ENCODE measurements at places on chromosomes 7 and 10.

GRCh38 chr10:122293961-122294380 lies 22.9 kb downstream of the BTBD16 start:
- no peak for DNase-seq

GRCh38 chr7:29189743-29190201 lies 4.8 kb upstream of the CHN2 start:
- peak; percentile 95 for DNase-seq

- DNase-seq: peak; percentile 53
These were observed 282.1 kb downstream of the KCND2 start for GRCh38 chr7:120554960-120555571.

DNA sequence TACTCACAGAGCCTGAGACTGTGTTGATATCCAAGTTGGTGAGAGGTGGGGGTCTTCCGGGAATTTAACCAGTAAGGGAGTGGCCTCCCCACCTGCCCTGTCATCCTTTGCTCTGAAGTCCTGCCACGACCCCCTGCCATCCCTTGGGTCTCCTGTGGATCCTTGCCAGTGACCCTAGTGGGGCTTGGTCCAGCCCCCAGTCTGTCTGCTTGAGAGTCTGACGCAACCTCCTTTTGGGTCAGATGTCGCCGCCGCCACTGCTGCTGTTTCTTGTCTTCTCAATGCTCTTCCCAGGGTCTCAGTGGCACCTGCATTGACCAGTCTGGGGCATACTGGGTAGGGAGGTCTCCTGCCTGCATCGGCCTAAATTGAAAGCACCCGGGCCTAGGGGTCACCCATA lies 28.8 kb downstream of the PAX2 start:
- DNase-seq: no peak

- DNase-seq: no peak
These were observed 52.4 kb downstream of the CAMK2B start for GRCh38 chr7:44272981-44273380.

DNA sequence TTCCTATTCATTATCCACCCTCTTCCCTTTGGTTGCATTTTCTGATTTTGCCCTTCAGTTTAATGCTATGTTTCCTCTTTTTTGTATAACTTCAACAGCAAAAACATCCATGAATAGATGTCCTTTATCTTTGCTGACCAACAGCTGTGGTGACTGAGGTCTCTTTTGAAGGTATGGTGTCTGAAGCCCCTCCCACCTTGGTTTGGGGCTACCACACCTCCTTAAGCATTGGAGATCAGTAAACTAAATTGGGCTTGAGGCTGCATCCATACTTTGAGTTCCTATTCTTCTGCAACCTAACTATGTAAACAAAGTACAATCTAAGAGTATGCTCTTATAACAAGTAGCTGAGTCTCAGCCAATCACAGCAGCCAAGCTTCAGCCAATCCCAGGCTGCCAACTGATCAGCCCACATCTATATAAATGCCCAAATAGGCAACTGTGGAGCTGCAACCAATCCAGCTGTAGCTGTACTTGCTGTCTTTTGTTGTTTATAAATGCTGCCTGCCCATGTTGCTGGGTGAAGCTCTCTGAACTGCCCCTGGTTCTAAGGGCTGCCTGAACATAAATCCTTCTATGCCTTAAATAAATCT lies 69.4 kb upstream of the PDLIM1 start:
- DNase-seq: no peak

GRCh38 chr10:484441-484924 lies 205.0 kb downstream of the DIP2C start:
- DNase-seq: peak; percentile 67

DNA sequence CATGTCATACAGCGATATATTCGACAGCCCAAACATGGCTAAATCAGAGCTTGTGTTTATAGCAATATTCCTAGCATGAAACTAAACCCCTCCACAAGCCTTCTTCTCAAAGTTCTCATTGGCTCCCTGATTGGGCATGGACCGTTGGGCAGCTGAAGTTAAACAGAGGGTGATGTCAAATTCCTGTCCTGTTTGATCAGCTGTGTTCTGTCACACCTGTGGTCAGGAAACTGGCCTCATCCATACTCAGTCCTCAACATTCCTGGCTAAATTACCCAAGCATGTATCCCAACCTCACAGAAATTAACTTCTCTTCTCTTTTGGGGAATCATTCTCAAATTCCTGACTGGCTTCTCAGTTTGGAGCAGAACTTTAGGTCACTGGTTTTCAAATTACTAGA lies 107.9 kb downstream of the ODAD2 start:
- DNase-seq: no peak

DNA sequence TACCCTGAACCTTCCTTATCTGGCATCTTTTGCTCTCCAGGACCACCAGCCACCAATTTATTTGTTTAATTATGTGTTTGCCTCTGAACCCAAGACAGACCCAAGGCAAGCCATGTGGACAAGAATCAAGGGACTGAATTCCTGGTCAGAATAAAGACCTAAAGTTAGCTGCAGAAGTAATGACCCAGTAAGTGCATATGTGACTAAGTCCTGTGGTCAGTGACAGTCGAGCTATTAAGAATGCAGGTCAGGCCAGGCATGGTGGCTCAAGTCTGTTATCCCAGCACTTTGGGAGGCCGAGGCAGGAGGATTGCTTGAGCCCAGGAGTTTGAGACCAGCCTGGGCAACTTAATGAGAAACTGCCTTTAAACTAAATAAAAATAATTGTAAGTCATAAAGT lies 139.4 kb downstream of the CCDC71L start:
- DNase-seq: no peak

DNA sequence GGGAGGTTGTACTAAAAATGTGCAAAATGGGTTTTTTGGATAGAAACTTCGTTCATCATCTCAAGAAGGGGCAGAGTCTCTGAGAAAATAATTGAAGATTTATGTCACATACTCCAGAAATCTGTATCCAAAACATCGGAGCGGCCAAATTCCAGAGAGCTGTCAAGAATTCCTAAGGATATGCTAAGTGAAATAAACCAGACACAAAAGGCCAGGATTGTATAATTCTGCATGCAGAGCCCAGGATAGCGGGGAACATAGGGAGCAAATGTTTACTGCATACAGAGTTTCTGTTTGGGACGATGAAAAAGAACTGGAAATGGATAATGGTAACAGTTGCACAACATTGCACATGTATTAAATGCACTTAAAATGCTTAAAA lies 224.2 kb upstream of the AUTS2 start:
- no peak for DNase-seq

DNA sequence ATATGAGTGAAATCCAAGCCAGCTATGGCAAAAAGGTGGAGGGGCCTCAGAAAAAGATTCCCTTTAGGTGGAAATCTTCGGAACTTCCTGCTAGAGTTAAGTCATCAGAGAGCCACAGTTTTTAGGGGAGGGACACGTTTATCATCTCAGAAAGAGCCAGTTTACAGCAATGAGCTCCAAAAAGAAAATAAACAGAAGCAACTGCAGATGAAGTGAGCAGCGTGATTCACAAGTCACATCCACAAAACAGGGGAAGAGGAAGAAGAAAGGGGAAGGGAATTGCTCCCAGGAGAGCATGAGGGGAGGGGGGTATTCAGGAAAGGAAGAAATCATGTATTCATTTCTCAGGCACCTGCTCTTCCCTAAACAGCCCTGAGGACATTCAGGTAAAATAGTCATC lies 156.2 kb upstream of the FOXK1 start:
- no peak for DNase-seq

DNA sequence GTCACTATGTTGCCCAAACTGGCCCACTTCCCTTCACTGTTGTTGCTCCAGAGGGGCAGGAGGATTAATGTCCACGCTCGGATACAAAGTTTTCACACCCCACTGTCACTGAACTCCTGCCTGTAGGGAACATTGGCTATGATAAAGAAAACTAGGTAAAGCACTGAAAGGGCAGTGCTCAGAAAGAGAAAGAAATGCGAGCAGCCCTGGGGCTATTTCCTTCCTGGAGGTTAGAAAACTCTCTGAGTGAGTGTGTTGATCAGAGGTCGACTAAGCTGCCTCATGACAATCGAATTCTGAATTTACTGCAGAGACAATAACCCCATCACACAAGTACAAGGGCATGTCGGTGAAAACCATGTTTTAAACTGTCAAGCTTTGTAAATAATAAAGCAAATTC lies 227.2 kb upstream of the PITRM1 start:
- DNase-seq: no peak

GRCh38 chr7:37342688-37343471 lies 105.8 kb downstream of the ELMO1 start:
- DNase-seq: no peak

DNA sequence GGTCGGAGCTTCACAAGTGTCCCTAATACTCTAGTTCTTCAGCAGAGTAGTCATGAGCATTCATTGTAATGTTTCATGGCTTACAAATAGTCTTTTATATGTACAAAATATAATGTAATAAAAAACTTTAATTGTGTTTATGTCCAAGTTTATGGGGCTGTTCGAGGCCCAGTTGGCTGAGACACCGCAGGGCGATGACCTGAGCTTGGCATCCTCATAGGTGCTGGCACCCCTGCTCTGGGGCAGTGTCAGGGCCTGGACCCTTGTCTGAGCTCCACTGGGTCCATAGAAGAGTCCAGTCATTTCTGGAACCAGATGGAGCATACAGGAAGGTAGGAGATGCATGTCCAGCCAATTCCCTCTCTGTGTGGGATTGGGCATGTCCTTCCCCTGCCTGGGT lies 12.9 kb upstream of the ZMIZ1 start:
- DNase-seq: no peak

DNA sequence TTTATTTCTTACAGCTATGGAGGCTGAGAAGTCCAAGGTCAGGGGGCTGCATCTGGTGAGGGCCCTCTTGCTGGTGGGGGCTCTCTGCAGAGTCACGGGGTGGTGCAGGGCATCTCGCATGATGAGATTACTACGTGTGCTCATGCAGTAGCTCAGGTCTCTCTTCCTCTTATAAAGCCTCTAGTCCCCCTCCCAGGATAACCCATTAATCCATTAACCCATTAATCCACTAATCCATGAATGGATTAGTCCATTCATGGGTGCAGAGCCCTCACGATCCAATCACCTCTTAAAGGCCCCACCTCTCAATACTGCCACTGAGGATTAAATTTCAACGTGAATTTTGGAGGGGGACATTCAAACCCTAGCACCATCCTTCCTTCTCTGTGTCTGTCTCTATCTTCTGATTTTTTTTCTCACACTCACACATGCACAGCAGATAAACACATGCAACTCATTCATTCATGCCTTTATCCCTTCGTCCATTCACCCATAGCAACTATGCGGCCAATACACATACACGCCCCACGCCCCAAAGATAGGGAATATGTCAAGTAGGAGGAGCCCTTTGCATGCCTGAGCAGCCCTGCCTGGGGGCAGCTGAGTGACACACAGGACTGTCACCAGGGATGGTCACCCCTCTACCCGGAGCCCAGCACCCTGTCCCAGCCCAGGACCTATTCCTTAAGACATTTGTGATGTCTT lies 86.5 kb downstream of the C10orf105 start:
- DNase-seq: no peak

- no peak for DNase-seq
These were observed 39.1 kb downstream of the DKK1 start for GRCh38 chr10:52353205-52353604.

DNA sequence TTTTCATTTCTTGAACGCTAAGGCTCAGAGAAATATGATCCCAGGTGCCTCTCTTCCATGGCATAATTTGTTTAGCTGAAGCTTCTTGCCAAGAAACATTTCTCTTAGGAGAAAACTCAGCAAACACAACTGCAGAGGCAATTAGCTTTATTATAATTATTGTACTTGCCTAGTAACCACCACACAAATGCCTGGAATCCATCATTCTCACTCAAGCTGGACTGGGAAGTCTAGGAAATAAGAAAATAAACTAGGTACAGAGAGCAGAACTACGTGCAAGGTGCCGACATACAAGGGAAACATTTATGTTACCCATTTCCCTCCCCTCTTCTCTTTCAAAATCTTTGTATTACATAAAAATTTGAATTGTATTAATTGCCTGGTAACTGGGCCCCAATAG lies 15.1 kb downstream of the SLC35B4 start:
- DNase-seq: no peak

- no peak for DNase-seq
These were observed 117.7 kb upstream of the TNRC18 start for GRCh38 chr7:5541087-5541992.

GRCh38 chr10:122276611-122277208 lies 5.6 kb downstream of the BTBD16 start:
- DNase-seq: no peak

DNA sequence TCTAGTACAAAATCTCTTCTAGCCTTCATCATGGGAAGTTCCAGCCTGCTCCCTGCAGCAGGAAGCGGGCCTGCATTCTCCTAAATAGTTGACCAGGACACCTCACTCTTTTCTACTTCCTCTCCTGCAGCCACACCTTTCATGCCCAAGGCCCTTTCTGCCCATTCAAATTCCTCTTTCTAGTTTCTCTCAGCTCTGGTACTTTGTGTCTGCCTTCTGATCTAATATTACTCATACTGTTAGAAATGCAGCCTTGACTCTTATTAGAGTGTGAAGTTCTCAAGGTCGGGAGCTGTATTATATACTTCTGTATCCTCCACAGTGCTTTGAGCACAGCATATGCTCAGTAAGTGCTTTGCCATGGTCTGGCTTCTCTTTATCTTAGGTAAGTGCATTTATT lies 103.1 kb downstream of the PRKCQ start:
- no peak for DNase-seq

GRCh38 chr7:122673951-122674350 lies 25.0 kb downstream of the RNF133 start:
- DNase-seq: no peak

GRCh38 chr7:26699766-26700165 lies 164.6 kb downstream of the SKAP2 start:
- DNase-seq: no peak

GRCh38 chr7:2325162-2325561 lies 10.9 kb upstream of the SNX8 start:
- no peak for DNase-seq

DNA sequence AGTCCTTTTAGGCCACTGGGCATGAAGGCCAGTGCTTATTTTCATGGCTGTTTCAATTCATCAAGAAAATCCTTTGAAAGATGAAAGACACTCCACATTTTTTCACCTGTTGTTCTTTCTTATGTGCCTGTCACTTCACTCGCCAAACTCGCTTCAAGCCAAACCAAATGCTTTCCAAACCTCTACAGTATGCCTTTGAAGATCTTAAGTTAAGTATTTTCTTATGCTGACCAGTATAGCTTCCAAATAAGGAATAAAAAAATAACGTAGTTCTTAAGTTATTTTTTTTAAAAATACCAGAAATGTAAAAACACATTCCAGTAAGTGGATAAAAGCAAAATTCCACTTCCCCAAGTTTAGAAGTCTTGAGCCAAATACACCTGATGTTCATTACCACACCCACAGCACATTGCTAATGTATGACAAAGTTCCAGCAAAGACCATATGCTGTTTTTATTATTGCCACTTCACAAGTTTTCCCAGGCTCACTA lies 186.1 kb downstream of the MTERF1 start:
- no peak for DNase-seq

DNA sequence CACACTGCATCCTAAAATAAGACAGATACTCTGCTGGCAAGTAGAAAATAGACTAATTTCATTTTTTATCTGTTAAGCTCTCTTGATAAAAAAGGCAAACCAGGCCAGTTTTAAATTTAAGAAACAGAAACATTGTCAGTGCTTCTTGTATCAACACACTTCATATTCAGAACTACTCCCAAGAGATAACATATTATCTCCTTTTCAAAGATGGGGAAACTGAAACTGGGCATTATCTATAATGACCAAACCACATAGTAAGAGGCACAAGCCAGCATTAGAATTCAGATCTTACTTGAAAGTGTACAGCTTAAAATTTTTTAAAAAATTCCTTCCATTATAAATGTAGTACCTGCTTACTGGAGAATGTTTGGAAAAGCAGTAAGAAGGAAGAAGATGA lies 14.7 kb downstream of the SRI start:
- DNase-seq: no peak

- DNase-seq: no peak
These were observed 51.8 kb upstream of the RHEB start for GRCh38 chr7:151571471-151571870.

- DNase-seq: no peak
These were observed 1.8 kb downstream of the PSMG3 start for GRCh38 chr7:1567896-1568510.

All from NCI-H345 (cell line).